ENCODE measurements at places on chromosomes 16 and 17.

GRCh38 chr17:19237389-19238166 lies 412 bp downstream of the EPN2 start:
- DNase-seq: no peak

DNA sequence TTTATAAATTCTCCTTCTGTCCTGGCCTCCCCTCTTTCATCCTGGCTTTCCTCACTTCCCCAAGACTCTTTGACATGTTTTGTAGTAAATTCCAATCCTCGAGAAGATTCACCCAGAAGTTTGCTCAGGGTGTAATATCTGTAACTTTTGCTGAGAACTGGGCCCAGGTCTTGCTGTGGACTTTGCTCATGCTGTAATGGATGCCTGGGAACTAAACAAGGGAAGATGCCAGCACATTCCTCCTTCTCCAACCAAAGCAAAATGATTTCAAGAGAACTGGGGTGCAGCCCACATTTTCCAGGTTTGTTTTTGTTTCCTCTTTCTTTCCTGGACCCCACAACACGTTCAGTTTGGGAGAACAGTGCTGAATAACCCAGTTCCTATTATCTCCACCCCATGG lies 6.6 kb upstream of the SALL1 start:
- no peak for DNase-seq

DNA sequence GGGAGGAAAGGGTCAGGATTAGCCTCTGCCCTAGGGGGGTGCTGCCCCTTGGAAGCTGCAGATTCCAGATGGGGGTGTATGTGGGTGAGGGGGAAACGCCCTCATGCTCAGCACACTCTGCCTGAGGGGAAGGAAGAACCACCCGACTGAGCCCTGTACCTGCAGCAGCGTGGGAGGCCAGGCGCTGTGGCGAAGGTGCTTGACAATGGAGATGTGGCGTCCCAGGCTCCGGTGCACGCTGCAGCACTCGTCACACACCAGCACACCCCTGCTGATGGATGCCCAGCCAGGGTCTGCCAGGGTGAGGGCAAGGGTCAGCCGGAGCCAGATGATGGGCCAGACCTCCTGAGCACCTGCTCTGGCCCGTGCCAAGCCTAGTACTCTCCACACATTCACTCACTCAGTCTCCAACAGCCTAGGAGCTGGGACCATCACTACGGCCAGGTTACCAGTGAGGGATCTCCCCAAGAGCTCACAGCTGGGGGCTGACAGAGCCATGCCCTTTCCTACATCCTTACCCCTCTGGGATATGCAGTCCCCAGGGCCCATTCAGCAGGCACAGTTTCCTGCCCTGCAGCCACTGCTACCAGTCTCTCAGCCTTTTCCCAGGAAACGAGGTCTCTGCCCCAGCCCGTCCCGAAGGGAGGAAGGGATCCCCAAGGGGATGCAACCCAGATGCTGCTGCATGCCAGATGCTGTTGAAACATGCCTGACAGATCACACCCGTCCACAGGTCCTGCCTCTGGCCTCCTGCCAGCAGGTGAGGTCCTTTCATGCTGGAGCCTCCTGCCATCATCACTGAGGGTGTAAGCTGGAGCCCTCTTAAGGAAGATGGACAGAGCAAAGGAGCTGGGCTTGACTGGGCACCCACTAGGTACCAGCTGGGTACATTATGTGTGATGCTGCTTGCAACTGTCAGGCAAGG lies 5.9 kb downstream of the GIT1 start:
- no peak for DNase-seq

- peak; percentile 49 for DNase-seq
These were observed 16.4 kb upstream of the GLG1 start for GRCh38 chr16:74623214-74623838.

GRCh38 chr16:68421076-68421475 lies 27.2 kb downstream of the SMPD3 start:
- no peak for DNase-seq

GRCh38 chr17:54867634-54868033 lies 33.0 kb upstream of the TOM1L1 start:
- no peak for DNase-seq

DNA sequence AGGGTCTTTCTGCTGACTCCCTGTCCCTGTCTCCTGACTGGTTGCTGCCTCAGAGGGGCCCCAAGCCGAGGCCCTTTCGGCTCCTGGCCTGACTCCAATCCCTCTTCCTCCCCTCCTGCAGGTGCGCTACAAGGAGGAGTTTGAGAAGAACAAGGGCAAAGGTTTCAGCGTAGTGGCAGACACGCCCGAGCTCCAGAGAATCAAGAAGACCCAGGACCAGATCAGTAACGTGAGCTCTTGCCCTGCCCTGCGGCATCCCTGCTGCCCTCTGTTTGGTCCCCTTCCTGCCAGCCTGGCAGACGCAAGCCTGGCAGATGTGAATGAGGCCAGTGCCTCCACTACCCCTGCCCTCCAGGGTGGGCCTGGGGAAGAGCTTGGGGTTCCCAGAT lies 27.1 kb upstream of the LASP1NB start:
- no peak for DNase-seq

- no peak for DNase-seq
These were observed 71.5 kb downstream of the CRISPLD2 start for GRCh38 chr16:84891149-84891795.

DNA sequence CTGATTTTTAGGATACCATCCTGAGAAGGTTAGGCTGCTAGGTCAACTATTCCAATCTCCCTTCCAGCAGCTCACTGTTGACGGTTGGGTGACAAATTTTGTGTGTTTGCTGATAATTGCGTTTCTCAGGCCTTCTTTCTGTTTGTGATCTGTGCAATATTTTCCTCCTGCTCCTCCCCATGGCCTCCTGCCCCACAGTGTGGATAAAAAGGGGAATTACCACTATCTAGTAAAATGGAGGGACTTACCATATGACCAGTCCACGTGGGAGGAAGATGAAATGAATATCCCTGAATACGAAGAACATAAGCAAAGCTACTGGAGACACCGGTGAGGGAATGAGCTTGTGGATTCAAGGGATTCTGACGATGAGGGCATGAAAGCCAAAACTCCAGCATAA lies 9.2 kb downstream of the CHD3 start:
- peak; percentile 56 for DNase-seq

GRCh38 chr17:801660-802059 lies 19.5 kb downstream of the MRM3 start:
- no peak for DNase-seq

- peak; percentile 4 for DNase-seq
These were observed 10.2 kb upstream of the HOXB9 start for GRCh38 chr17:48636177-48637018.

- no peak for DNase-seq
These were observed 60.5 kb downstream of the ZZEF1 start for GRCh38 chr17:4082136-4082924.
